ENCODE measurements at places on chromosomes 7 and 10.

GRCh38 chr10:58725901-58726300 is 213.2 kb downstream of the BICC1 start:
- DNase-seq, result no peak

- no peak for DNase-seq
Measured at GRCh38 chr10:98226508-98227144, 41.4 kb downstream of the LOXL4 start.

DNA sequence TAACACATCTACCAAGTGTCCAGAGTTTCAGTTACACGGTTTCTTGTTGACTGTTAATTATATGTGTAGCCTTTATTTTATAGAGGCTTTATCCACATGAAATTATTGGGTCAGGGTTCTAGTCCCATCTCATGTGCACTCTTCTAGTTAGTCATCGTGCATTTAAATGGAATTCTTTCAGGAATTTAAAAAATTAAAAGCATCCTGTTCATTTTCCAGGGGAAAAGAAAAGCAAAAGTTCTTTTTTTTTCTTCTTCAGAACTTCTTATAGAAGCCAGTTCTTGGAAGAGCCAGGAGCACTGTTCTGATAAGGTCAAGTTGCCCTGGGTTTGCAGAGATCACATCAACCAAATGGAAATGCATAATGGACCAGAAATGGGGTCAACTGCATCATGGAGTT is 324.7 kb downstream of the INHBA start:
- DNase-seq, result no peak

- no peak for DNase-seq
Measured at GRCh38 chr10:2658780-2659179, 408.6 kb upstream of the PFKP start.

DNA sequence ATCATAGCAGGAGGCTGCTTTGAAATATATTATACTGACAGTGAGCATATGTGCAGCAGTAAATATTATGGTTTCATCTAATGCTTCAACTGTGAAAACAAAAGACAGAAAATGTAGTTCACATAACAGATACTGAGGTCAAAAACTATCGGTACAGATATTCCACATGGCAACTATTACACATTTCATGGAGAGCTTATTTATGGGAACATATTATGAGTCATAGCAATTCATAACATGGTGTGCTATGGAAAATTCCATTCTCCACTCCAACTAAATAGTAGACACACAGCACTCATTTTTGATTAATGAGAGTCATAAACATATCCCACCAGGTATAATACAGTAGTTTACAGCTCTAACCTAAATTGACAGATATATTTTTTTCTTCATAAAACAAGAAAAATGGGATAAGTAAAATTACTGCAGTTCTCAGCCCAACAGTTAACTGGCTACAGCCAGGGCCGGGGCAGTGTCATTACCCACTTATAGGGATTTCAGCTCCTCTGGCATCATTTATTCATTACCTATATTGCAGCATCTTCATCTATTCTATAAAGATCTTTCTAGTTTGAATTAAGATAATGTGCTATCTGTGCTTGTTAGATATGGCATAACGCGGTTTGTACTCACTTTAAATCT is 475.6 kb upstream of the KLF6 start:
- no peak for DNase-seq

GRCh38 chr7:126716321-126716720 is 536.4 kb downstream of the GRM8 start:
- DNase-seq, result no peak

DNA sequence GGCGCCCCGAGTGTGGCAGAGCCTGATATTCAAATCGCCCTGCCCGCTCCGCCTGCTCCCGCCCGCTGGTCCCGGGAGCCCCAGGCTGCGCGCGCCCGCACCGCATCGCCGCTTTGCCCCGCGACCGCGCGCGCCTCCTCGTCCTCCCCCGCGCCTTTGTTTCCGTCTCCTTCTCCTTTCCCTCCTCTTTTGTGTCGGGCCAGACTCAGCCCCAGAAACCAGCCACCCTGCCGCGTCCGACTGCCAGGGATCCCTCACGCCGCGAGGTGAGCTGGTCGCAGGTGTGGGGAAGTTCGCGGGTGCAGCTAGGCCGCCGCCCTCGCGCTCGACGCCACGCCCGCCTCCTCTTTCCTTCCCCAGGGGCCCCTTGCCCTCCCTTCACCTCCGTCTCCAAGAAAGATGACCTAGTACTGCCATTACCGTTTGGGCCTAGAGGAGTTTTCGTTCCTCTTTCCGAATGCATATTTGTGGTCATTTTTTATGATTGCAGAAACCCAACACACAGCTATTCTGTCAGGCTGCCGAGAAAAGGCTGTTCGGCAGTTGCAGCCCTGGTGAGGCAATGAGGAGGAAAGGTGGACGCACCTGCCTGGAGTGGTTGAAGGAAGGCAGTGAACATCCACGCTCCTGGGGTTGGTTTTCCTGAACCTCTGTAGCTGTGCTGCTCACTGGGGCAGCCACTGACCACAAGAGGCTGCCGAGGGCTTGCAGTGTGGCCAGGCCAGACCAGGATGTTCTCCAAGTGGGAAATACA is 107.3 kb downstream of the SNX10 start:
- DNase-seq, result no peak

DNA sequence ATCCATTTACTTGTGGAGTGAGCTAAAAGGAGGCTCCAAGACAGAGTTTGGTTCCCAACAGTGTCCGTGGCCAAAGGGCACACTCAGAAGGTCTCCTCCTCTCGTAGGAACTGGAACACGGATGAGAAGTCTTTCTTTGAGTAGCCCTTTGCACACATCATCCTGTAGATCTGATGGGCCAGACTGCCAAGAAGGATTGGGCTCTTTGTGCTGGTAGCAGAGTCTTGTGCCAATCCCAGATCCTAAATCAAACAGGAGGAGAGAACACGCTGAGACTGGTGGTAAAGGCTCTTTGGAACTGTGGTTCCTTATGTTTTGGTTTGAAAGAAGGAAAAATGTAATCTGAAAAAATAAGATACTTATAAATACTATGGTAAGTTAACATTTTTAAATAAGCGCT is 136.6 kb downstream of the HIBADH start:
- no peak for DNase-seq

DNA sequence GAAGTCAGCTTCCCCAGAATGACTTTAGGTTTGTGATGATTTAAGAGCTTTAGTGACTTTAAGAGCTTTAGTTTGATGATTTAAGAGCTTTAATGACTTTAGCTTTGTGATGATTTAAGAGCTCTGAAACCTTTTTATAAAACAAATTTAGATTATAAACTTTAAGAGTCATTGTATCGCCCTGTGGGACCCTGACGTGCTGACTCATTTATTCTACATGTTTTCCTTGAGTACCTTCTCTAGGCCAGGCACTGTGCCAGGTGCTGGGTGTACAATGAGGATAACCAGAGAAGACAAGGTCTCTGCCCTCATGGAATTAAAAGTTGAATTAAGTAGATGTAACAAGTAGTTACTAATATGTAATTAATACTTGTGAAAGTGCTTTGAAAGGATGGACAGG is 45.4 kb downstream of the CNNM1 start:
- DNase-seq, result no peak

DNA sequence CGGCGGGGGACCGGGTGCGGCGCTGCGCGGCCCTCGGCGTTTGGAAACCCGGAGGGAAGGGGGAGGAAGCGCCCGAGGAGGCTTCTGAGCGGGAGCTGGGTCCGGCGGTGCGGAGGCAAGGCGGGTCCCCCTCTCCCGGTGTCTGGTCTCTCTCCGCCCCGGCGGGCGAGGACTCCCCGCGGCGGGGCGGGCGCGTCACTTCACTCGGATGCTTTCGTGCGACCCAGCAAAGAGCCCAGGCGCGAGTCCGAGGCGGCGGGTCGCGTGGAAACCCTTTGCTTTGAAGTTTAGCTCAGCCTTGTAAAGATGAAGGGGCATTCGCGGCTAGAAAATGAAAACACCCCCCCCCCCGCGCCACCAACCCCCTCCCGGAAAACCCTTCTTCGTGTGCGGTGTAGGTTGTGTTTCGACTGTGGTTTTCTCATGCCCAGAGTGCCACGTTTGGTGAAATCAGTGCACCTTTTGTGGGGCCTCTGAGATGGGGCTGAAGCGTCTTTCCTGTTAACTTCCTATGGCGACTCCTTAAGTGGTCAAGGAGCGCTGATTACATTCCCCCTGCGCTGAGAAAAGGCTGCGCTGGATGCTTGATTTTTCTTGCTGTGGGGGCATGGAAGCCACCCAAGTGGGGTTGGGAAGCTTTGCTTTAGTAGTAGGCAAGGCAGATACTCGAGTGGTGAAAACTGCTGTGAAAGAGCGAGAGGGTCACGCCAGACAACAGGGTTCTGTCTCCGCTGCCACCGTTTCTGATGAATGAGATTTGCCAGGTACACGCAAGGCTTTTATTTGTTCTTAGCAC is 876 bp downstream of the GNAI1 start:
- no peak for DNase-seq

DNA sequence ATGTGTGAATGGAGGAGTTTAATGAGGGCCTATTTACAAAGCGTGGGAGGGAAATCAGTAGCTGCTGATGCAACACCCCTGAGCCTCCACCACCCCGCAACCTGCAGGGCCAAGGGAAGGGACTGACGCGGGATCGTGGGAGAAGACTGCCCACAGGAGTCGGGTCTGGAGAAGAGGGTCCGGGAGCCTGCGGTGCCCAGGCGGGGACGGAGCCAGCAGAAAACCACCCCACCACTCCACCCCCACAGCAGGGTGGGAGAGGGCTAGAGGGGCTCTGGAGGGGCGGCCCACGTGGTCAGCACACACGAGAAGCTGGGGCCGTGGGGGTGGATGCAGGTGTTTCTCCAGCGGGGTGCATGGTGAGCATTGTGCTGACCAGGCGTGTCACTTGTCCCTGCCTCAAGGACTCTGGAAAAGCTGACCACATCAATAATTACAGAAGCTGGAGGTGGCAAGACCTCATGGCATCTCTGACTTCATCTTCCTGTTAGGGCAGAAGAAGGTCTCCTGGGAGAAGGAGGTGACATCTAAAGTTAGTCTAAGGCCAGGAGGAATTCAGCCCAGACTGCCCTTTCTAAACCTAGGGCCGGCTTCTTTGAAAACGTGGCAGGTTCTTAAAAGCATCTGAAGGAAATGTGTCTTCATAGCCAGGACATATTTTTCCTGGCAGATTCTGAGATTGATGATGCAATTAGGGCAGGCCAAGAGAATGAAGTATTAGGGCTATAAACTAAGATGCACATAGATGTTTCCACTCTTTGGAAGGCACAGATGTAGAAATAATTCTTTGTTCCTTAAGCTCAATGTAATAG is 150.9 kb downstream of the RGS10 start:
- no peak for DNase-seq

DNA sequence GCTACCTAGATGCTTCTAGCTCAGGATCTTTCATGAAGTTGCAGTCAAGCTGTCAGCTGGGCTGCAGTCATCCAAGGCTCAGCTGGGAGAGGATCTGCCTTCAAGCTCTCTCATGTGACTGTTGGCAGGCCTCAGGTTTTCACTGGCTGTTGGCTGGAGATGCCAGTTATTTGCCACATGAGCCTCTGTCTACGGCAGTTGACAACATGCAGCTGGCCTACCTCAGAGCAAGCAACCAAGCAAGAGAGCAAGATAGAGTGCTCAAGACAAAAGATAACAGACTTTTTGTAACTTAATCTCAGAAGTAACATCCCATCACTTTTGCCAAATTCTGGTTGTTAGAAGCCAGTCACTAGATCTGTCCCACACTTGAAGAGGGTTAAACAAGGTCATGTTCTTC is 125.8 kb downstream of the TPST1 start:
- no peak for DNase-seq

- DNase-seq, result no peak
Measured at GRCh38 chr10:72058989-72059842, 29.1 kb downstream of the SPOCK2 start.

DNA sequence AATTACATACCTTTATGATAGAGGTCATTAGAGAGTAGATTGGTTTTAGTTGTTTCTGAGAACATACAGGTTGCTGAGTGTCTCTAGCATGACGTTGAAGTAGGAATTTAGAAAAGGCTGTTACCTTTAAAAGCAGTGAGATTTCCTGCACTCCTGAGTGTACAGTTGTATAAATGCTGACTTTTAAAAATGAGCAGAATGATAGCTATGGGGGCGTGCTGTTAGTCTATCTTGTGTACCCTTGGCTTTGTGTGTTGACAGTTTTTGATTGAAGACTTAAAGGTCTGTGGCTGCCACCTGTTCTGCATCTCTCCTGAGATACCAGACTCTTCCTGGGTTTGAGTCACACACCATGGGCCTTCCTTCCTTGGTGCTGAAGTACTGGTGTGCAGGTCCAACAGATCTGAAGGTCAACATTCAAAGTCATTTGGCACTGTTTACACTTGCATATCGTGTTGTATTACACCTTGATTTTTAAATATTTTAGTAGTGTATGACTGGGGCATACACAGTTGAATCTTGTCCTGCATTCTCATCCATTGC is 23.8 kb downstream of the DNAJB6 start:
- DNase-seq, result no peak

- DNase-seq, result no peak
Measured at GRCh38 chr10:79938728-79939406, 10.0 kb downstream of the SFTPD start.

GRCh38 chr7:120021085-120021484 is 251.9 kb upstream of the KCND2 start:
- no peak for DNase-seq

DNA sequence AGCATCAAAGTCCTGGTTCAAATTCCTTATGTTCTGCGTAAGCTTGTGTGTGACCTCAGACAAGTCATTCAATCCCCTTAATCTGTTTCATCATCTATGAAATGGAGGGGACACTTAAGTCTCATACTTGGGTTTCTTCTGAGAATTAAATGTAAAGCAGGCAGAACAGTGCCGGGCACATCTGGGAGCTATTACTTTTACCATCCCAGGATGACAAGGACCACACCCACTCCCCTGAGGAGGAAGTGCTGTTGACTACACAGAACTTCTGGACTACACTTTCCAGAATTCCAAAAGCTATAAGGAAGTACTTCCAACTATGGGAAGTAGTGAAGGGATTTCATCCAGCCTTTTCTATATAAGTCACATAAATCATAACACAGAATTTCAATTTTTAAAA is 294.9 kb downstream of the IPMK start:
- DNase-seq, result no peak

GRCh38 chr10:126465771-126466170 is 77.5 kb upstream of the ADAM12 start:
- DNase-seq, result no peak

- no peak for DNase-seq
Measured at GRCh38 chr7:80763289-80763688, 124.8 kb downstream of the CD36 start.

Data from amniotic stem cell (primary cell).